H4 (cell line): ENCODE measurements at places on chromosomes 7 and 10.

GRCh38 chr7:106517508-106517907 lies 143.4 kb downstream of the CCDC71L start:
- DNase-seq: no peak

GRCh38 chr7:11620406-11621253 lies 211.4 kb downstream of the THSD7A start:
- no peak for DNase-seq

- DNase-seq: no peak
These were observed 279.6 kb downstream of the ELFN1 start for GRCh38 chr7:1949681-1950055.

DNA sequence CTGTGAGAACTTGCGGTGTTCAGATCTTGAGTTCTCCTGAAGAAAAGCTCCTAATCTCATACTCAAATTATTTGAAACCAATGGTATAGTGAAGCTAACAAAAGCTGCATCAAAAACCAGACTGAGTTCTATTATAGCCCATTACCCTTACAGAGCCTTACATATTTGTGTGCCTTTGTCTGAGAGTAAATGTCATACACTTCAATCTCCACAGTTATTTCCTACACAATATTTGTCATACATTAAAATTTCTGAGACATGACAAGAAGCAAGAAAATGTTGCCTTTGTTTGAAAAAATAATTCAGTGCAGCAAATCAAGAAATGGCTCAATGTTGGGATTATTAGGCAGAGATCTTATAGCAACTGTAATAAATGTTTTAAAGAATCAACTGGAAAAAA lies 776.1 kb upstream of the MBL2 start:
- no peak for DNase-seq

GRCh38 chr10:78752221-78752620 lies 316.5 kb upstream of the ZMIZ1 start:
- DNase-seq: no peak

- no peak for DNase-seq
These were observed 99.6 kb upstream of the PCDH15 start for GRCh38 chr10:54900584-54900983.

GRCh38 chr10:131698232-131698631 lies 202.6 kb upstream of the PPP2R2D start:
- DNase-seq: no peak

DNA sequence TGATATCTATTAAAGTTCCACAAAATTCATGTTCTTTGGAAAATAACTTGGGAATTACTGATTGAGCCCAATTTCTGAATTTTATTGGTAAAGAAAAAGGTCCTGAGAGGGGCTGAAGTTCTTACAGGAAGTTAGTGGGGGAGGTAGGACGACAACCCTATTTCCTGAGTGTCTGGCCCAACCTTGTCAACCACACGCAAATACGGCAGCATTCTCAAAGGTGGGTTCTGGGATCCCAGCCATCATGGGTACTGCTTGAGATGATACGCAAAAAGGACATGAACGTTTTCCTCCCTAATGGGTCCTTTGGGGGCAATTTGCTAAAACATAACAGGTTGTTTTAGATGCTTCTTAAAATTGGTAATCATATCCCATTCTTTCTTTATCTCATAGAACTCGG lies 2.7 kb upstream of the PDCD4 start:
- DNase-seq: no peak

GRCh38 chr7:7564323-7564780 lies 2.3 kb upstream of the MIOS start:
- peak; percentile 80 for DNase-seq

DNA sequence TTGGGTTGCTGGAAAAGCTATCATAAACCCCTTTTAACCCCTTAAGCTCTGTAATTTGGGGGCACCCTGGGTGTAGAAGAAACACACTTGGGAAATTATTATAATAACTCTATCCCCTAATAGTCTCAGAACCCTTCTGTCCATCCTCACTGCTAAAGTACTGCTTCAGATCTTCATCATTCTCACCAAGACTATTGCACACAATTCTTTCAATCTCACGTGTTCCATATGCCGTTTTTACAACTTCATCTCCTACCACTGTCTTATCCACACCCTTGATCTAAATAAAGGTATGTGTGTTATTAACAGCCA lies 15.8 kb downstream of the ANKRD22 start:
- DNase-seq: no peak

GRCh38 chr10:128173386-128173785 lies 47.2 kb upstream of the MKI67 start:
- peak; percentile 22 for DNase-seq

DNA sequence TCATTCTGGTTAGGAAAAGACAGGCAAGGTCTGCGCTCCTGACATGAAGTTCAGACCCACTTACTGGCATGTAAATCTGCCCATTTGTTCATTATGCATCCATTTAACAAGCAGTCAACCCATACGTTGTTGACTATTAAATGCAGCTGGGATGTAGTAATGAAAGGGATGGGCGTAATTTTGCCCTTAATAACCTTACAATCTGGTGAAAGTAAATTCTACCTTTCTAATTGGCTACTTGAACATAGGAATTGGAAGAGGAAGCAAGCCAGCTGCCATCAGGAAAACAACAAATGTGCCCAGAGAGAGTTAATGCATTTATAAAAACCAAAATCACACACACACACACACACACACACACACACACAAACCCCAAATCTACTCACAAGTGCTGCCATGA lies 170.2 kb upstream of the PITRM1 start:
- DNase-seq: no peak

- no peak for DNase-seq
These were observed 125.7 kb upstream of the CDK1 start for GRCh38 chr10:60652628-60653027.

DNA sequence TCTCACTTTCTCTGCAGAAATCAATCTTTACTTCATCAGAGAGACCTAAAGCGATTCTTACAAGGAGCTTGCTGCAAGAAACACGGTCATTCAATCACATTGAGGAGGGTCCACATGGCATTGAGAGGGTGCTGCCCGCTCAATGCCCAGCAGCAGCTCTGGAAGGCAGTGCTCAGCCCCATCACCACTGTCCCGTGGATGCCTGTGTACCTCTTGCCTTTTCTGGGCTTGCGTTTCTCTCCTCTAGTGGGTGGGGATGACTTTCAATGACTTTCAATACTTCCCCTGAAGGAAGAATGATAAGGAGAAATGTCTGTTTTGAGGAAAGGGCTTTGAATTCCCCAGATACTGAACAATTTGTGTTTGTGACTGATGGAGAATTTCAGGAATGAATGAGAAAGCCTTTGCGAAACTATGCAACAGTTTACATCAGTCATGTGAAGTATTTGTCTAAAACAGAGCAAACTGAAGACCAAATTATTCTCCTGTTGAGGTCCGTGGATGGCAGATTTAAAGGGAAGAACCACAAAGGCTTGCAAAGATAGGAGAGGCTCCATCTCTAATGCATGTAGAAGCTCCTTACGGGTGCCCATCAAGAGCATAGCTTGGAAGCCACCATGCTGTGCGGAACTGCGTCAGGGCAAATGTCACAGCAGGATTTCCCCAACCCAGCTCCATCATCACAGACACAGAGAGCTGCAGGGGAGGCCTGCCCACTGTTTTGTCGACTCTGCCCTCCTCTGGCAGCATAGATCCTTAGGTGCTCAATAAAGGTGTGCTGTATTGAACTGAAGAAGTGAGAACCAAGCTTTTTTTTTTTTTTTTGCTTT lies 6.6 kb upstream of the ZNF22 start:
- no peak for DNase-seq

DNA sequence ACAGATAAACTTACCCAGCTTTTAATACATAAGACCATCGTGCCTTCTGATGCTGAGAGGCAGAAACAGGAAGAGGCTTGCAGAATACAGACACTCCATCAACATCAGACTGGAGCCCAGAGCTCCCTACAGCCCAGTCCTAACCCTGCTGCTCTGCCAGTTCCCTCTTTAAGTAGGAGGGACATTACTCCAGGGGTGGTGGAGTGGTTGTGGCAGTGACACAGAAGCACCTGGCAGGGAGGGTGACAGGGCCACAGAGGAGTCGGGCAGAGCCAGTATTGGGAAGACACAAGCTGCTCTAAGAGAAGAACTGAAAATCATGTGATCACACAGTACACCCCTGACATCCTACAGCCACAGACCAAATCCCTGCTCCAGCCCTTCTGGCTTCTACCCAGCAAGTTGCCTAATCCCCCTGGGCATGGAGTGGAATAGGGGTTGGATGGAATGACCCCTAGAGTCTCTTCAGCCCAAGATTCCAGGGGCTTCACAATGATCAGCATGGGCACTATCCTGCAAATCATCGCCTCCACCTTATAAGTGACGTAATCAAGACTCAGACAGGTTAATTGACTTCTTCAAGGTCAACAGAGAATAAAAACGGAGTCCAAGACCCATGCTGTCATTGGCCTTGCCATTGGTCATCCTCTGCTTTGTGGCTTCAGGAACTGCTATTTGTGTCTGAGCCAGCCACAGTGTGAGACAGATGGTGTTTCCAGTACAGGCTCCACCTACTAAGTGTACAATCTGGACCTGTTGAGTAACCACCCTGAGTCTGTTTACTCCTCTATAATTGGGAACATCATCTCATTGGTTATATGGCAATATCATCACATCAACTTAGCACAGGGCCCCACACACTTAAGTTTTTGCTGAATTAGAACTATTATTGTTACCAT lies 61.1 kb upstream of the ZMIZ1 start:
- DNase-seq: peak; percentile 31

DNA sequence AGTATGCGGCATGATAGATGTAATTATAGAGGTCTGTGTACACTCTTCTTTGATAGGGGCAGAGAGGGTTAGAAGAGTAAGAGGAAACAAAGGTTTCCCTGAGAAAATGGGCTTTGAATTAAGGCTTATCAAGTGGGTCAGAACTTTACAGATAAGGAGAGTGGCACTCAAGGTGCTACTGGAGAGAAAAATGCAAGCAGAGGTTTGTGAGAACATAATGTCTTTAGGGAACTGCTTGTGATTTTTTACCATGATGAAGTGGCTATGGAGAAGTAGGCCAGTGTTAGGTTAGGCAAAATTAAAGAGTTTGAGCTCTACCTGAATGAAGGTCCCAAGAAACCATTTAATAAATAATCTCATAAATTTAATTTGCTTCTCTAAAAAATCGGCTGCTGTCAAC lies 14.3 kb downstream of the STARD3NL start:
- DNase-seq: no peak

DNA sequence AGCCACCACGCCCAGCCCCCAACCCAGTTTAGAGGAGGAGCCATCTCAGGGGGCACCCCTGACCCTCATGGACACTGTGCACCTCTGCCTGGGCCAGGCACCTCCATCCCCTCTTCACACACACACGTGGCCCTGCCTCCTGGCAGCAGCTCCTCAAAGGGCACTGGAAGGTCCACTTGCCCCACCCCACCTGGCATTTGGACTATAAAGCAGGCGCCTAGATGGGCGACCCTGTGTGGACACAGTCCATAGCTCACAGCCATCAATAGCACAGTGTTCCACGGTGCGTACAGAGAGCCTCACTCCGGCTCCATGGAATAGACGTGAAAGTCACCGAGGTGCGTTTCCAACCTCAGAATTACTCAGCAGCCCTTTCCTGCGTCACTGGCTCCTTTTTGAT lies 41.0 kb downstream of the FKBP6 start:
- DNase-seq: no peak

GRCh38 chr10:4947635-4948596 lies 15.3 kb upstream of the AKR1C1 start:
- DNase-seq: peak; percentile 76

- DNase-seq: no peak
These were observed 42.0 kb upstream of the SLC13A1 start for GRCh38 chr7:123241809-123242208.

GRCh38 chr10:6647811-6648526 lies 67.9 kb upstream of the PRKCQ start:
- DNase-seq: peak; percentile 25

GRCh38 chr10:112275512-112276245 lies 7.5 kb upstream of the TECTB start:
- no peak for DNase-seq

DNA sequence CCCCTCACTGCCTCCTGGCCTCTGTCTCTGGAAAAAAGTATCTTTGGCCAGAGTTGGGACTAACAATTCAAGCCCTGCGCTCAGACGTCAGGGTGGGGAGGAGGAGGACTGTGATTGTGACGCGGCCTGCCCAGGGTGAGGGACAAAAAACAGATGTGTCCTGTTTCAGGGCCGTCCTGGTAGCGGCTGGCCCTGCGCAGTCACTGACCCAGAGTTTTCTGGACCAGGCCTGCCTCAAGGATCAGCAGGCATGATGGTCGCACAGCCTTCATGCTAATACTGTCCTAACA lies 110.1 kb downstream of the CYTH3 start:
- DNase-seq: no peak

GRCh38 chr7:7769710-7770627 lies 51.6 kb upstream of the RPA3 start:
- peak; percentile 94 for DNase-seq

DNA sequence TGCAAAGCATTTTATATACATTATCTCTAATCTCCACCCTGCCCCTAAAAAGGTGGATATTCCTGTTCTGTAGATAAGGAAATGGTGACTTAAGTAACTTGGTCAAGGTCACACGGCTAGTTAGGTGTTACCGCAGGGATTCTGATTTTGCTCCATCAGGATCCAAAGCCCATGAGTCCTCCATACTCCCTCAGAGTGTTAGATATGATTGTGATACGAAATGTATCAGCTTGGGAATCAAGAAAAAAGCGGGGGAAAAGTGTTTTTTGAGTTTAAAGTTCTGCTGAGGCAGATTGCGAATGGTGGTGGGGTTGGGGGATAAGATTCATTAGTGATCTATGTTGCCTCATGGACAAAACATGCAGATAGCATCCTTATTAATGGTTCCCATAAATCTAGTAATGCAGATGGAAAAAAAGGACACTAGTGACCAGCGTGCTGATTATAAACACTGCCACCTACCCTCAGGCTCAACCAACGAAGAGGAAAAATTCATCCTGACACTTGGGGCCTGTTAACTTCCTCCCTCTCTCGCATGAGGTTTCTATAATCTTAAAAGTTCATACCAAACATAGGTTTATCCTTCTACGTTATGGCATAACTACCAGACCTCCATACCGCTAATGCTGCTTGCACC lies 2.3 kb downstream of the ICA1 start:
- no peak for DNase-seq
